Immature natural killer cell (primary cell): ENCODE measurements at places on chromosomes 6 and 20. TPM values are rescaled to one million over a fixed set of nuclear protein-coding genes. Genes with fewer than 3 reads are reported as not detected.

FAM209B gene
- 0.56 TPM for polyA plus RNA-seq

DNA sequence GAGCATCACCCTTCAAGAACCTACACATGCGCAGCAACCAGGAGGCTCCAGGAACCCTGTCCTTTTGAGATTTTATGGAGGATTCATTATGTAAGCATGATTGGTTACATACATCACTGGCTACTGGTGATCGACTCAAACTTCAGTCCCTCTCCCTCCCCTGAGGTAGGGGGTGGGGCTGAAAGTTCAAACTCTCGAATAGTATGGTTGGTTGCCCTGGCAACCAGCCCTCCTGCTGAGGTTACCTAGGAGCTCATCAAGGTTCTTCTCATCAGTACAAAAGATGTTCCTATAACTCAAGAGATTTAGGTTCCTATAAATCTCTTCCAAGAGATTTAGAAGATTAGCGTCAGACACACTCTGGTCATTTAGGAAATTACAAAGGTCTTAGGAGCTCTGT is 21.9 kb upstream of the ZSCAN9 start:
- H3K27ac ChIP-seq, result no peak overlapping the region
- H3K4me3 ChIP-seq, result no peak overlapping the region
- H3K36me3 ChIP-seq, result no peaks in the 10 kb centered on the region
- no peak for DNase-seq

DNA sequence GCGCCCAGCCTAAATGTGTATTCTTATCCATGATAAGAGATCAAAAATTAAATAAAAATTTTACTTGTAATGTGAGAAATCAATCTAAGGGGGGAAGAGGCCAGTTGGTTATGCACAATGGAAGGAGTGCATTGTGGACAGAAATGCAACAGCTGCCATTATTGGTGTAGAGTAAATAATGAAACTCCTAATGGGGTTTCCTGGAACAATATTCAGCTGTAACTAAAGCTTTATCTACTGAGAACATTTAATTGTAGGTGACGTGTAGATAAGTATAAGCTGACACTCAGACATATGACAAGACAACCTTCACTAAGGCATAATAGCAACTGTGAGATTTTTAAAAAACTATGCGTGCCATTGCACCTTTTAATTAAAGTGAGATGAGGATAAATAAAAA is 71.4 kb downstream of the CEP57L1 start:
- DNase-seq, result no peak
- H3K4me1 ChIP-seq, result no peaks in the 10 kb centered on the region
- H3K4me3 ChIP-seq, result no peak overlapping the region
- H3K27ac ChIP-seq, result no peak overlapping the region
- H3K27me3 ChIP-seq, result no peaks in the 10 kb centered on the region

DNA sequence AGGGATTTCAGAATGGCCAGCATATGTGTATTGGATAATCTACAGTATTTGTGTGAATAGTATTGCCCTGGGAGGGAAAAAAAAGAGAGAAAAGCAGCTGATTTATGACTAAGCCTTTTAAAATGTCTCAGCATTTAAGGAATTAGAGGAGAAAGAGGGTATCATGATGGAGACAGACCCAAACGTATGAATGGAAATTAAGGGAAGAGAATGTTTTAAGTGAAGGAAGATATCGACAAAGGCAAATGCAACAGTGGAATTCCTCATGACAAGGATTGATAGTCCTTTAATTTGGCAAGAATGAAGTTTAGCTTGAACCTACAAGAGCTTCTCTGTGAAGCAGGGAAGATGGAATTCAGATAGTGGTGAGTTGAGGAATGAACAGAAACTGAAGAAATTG is 367.3 kb upstream of the POU3F2 start:
- DNase-seq, result no peak
- no peaks in the 10 kb centered on the region for H3K27me3 ChIP-seq
- H3K4me1 ChIP-seq, result no peaks in the 10 kb centered on the region
- H3K27ac ChIP-seq, result no peak overlapping the region

DNA sequence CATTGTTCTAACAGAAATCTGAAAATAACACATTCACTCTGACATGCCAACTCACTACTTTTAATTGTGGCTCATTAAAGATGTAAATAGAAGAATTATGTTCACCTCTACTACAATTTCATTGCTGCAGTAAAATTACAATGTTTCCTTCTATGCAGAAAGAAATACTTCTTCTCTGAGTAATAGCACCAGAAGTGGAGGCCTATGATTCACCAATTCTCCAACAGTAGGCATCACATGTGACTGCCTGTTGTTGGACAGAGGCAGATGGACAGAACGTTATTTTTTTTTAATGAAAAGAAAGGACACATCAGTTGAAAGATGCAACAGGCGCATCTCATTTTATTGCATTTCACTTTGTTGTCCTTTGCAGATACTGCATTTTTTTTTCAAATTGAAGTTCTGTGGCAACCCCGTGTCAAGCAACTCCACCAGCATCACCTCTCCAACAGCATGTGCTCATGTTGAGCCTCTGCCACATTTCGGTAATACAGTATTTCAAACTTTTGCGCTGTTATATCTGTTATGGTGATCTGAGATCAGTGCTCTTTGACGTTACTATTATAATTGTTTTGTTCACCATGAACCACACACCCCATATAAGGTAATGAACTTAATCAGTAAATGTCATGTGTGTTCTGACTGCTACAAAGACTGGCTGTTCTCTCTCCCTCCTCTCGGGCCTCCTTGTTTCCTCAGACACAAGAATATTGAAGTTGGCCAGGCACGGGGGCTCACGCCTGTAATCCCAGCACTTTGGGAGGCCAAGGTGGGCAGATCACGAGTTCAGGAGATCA is 121.4 kb downstream of the ATXN1 start:
- H3K4me1 ChIP-seq, result peaks cover 6% of the 10 kb centered on the region
- no peaks in the 10 kb centered on the region for H3K27me3 ChIP-seq
- H3K4me3 ChIP-seq, result no peak overlapping the region
- DNase-seq, result no peak

DNA sequence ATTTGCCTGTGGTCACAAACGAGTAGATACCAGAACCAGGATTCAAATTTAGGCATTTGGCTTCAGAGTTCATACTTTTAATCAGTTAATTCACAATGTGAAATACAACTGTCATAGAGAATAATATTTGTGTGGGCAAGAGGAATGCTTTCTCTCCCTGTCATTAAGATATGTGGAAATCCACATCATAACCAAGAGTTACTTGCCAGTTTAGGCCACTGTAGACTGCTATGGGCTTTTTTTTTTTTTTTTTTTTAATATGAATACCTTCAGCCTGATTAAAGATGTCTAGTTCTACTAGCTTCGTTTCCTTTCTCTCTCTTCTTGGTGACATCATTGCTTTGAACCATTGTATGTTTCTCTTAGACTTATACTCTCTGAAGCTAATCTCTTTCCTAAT is 244.9 kb downstream of the ZFAND3 start:
- no peak overlapping the region for H3K4me3 ChIP-seq
- H3K27me3 ChIP-seq, result no peaks in the 10 kb centered on the region
- H3K36me3 ChIP-seq, result peaks cover 30% of the 10 kb centered on the region
- no peak for DNase-seq
- no peak overlapping the region for H3K27ac ChIP-seq
- H3K4me1 ChIP-seq, result peaks cover 73% of the 10 kb centered on the region

DNA sequence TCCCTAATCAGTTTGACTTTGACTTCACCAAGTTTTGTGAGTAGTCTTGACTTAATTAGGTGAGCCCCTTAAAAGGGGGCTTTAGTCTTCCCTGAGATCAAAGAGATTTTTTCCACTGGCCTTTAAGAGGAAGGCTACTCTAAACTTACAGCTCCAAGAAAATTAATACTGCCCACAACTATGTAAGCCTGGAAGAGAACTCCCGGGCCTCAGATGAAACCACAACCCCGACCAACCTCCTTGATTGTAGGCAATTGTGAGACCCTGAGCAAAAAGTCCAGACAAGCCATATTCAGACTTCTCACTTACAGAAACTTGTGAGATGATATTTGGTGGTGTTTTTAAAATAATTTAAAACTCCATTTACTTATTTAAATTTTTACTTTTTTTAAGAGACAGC is 18.1 kb downstream of the SNX3 start:
- DNase-seq, result no peak
- H3K4me3 ChIP-seq, result no peak overlapping the region
- peaks cover 26% of the 10 kb centered on the region for H3K36me3 ChIP-seq
- no peaks in the 10 kb centered on the region for H3K27me3 ChIP-seq
- peaks cover 77% of the 10 kb centered on the region for H3K4me1 ChIP-seq
- H3K27ac ChIP-seq, result no peak overlapping the region
